ENCODE measurements at places on chromosomes 11 and 22.
A peak's percentile ranks its signal among the peaks of the same experiment; 100 is the strongest.

GRCh38 chr11:41102471-41102870 is 357.0 kb downstream of the LRRC4C start:
- DNase-seq: no peak

- DNase-seq: no peak
These were observed 37.5 kb downstream of the ZC3H12C start for GRCh38 chr11:110130642-110131238.

GRCh38 chr22:49348631-49349030 is 479.0 kb downstream of the BRD1 start:
- DNase-seq: no peak

DNA sequence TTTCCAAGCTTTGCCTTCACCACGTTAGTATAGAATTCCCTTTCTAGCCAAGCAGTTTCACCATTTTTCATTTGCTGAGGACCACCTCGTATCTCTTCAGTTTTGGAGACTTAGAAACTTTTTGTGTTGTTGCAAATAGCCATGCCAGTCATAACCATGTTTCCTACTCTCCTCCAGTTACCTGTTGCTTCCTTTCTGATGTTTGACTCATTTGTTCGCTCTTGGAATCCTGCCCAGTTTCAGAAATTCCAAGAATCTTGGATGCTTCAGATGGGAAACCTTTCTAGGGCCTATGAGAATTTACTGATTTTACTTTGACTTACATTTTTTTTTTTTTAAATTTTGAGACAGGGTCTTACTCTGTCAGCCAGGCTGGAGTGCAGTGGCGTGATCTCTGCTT is 65.4 kb downstream of the PPP6R3 start:
- no peak for DNase-seq

DNA sequence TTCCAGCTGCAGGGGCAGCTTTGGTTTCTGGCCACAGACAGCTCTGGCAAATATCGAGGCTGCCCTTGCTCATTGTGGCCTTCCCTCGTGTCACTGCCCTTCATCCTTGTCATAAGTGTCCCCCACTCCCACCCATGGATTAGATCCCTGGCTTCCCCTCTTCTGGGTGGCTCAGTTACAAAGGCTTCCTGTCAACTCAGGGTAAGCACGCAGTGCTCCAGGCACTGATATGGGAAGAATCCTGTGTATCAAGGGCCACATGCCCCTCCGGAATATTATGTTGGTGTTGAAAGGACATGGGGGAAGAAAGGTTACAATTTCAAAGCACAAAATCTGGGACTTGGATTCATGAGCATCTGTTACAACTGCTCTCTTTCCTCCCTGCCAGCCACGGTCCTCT is 128.1 kb downstream of the DBX1 start:
- DNase-seq: no peak

DNA sequence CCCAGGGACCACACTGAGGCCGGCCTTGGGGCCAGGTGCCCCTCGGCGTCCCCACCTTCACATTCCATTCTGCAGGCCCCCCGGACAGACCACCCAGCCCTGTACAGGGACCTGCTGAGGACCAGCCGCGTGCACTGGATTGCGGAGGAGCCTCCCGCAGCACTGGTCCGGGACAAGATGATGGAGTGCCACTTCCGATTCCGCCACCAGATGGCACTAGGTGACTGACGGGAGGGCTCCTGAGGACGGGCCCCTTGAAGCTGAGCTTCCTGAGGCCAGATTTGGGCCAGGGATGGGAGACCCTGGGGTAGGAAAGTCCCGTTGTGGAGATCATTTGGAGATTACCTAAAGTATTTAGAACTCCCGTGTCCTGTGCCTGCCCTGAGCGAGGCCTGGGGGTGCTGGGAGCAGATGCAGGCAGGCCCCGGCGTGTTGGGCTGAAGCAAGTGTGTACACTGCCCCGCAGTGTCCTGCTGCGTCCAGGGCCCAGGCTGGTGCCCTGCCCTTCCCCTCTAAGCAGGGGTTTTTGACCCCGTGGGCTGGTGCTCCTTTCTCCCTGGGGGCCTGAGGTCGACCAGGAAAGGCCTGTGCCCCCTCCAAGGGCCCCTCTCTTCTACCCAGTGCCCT is 20.0 kb downstream of the TRMU start:
- peak; percentile 13 for DNase-seq

GRCh38 chr11:67439321-67440228 is 2.1 kb upstream of the PTPRCAP start:
- no peak for DNase-seq

GRCh38 chr22:45993841-45994240 is 16.9 kb upstream of the WNT7B start:
- no peak for DNase-seq

DNA sequence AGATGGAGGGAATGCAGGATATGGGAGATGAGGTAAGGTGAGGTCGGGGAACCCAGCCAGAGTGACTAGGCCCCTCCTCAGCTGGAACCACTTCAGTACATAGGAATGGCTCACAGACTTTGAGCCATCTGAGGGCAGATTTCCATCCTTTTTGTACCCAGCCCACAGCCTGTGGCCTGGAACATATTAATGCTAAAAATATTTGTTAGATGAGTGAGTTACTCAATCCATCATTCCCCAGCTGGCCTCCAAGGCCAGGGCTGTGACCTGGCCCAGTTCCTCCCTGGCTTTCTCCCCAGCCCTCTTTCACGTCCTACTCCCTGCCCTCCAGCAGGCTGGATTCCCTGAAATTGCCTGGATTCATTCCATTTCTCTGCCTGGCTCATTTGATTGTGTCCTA is 57.2 kb upstream of the PRDM11 start:
- peak; percentile 68 for DNase-seq

Data from AG04450 (cell line).